ENCODE measurements at places on chromosomes 7 and 10.

DNA sequence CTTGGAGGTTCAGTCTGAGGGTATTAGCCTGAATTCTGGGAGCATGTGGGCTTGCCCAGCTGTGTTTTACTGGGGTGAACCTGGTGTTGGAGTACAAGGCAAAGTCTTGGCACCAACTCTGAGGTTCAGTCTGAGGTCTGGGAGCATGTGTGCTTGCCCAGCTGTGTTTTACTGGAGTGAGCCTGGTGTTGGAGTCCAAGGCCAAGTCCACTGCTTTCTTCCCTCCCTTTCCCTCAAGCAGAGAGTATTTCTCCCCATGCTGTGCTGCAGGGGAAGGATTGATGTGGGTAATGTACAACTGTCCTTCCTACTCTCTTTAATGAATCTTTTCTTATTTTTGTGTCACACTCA lies 236.1 kb downstream of the NXPH1 start:
- DNase-seq = no peak

- DNase-seq = no peak
Observed at GRCh38 chr7:28323833-28324232, 88.5 kb upstream of the CREB5 start.

- no peak for DNase-seq
Observed at GRCh38 chr10:91589015-91589657, 43.7 kb downstream of the PPP1R3C start.

DNA sequence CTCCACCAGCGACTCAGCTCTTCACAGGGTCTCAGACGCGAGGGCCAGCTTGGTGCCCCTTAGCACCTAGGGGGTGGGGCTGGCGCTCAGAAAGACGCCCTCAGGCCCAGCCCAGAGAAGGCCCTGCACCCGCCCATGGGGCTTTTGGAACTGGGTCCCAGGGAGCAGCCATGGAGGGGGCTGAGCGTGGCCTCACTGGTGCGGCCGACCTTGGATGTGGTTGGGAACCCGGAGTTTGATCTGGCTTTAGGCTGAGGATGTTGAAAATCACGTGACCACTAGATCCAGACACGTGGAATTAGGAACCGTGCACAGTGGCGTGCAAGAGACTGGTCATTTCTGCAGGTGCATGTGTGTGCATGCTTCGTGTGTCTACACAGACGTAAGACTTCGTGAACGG lies 185.4 kb downstream of the DNAJB6 start:
- DNase-seq = no peak

- no peak for DNase-seq
Observed at GRCh38 chr7:1548438-1548831, 7.6 kb downstream of the TMEM184A start.

- no peak for DNase-seq
Observed at GRCh38 chr10:126227762-126228134, 160.5 kb downstream of the ADAM12 start.

- peak; percentile 77 for DNase-seq
Observed at GRCh38 chr7:100483722-100484672, at the start of gene NYAP1. NYAP1 (plus strand) TSS chr7:100483927; CDS start chr7:100485312, 1,385 bp downstream.

- no peak for DNase-seq
Observed at GRCh38 chr10:71972746-71973695, 8.8 kb downstream of the CHST3 start.

GRCh38 chr7:151558575-151558974 lies 38.9 kb upstream of the RHEB start:
- DNase-seq = no peak

GRCh38 chr7:148398844-148399365 lies 191.7 kb upstream of the C7orf33 start:
- no peak for DNase-seq

- DNase-seq = no peak
Observed at GRCh38 chr10:131733596-131733995, 167.2 kb upstream of the PPP2R2D start.

GRCh38 chr10:49666685-49667084 lies 12.8 kb upstream of the C10orf53 start:
- no peak for DNase-seq

GRCh38 chr10:56318816-56319215 lies 42.2 kb downstream of the ZWINT start:
- no peak for DNase-seq

GRCh38 chr7:8362723-8363369 lies 70.6 kb upstream of the NXPH1 start:
- no peak for DNase-seq

DNA sequence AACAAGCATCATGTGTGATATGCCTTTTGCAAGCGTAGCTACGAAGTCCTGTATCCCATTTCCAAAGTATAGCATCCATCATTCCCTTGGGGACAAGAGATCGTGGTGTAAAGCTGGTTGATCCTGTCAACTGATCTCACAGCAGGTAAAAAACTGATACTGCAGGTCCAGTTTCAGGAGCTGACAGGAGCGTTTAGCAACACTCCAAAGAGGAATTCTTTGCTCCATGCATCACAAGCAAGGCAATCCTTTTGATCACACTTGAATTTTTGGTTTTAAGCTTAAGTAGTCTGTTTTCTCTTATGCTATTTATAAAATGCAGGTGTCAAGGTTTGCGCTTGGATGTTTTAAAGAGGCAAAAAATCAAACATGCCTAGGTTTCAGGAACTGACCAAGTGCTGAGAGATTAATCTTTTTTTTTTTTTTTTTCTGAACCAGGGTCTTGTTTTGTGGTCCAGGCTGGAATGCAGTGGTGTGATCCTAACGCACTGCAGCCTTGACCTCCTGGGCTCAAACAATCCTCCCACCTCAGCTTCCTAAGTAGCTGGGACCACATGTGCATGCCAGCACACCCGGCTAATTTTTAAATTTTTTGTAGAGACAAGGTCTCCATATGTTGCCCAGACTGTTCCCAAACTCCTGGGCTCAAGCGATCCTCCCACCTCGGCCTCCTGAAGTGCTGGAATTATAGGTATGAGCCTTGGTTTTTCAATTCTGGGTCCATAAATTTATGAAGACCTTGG lies 1.8 kb upstream of the ZDHHC4 start:
- DNase-seq = no peak

DNA sequence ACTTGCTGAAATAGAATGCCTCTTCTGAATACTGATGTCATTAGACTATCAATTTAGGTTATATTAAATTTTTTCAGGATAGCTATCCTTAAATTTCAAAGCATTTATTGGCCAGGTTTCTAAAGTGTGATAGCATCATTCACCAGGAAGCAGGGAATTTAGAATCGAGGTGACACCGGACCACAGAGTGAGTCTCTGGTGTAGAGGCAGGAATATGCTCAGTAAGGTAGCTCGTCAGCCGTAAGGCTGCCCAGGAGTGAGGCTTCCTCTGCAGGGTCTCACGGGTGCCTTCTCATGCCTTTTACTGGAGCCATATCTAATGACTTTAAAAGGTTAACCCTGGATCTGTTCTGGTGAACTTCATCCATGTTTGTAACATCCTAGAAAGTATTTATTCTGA lies 170.8 kb upstream of the KLF14 start:
- no peak for DNase-seq

DNA sequence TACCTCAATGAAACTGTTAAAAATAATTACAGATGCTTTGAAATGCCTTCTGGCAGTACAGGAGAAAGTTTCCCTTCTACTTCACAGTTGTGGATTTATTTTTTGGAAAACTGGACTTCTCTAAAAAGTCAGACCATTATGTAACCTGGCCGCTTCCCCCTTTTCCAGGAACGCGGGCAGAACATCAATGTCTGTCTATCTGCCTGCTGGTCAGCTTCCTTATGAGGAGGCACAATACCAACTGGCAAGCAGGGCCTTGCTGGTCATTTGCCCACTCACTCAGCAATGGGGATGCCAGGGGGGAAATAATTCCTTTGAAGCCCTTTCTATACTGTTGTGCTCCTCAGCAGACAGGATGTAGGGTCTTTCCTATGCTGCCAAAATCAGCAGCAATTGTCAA lies 22.5 kb upstream of the ADRB1 start:
- DNase-seq = no peak

DNA sequence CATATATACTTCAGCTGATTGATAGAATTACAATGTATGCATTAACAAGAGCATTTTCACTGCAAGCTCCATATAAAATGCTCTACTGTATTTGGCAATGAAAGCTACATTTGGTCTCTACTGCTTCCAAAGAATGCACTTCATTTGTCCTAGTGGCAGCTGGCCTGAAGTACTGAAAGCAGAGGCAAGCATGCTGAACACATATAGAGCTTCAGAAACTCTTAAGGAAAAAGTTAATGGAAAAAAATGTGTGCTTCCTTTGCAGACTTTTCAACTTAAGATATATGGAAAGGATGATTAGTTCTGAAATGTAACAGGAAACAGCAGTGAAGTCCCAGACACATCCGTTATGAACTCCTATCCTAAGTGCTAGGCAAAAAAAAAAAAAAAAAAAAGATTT lies 537.1 kb upstream of the POM121L12 start:
- no peak for DNase-seq

GRCh38 chr7:154577141-154577873 lies 425.6 kb downstream of the PAXIP1 start:
- DNase-seq = no peak

- no peak for DNase-seq
Observed at GRCh38 chr10:3237530-3237929, 64.9 kb upstream of the PITRM1 start.

GRCh38 chr10:11018432-11018841 lies 765 bp downstream of the CELF2 start:
- DNase-seq = no peak

GRCh38 chr7:90188281-90188680 lies 23.3 kb upstream of the STEAP2 start:
- no peak for DNase-seq

GRCh38 chr7:49522111-49522510 lies 251.3 kb upstream of the VWC2 start:
- DNase-seq = no peak

GRCh38 chr7:45570797-45571196 lies 3.4 kb upstream of the ADCY1 start:
- DNase-seq = no peak

Data from GM20000 (cell line).